CD4-positive, alpha-beta T cell treated with Interleukin-6 at 100 ng/mL for 8 hours (primary cell): ENCODE measurements at places on chromosomes 7 and 10.

DNA sequence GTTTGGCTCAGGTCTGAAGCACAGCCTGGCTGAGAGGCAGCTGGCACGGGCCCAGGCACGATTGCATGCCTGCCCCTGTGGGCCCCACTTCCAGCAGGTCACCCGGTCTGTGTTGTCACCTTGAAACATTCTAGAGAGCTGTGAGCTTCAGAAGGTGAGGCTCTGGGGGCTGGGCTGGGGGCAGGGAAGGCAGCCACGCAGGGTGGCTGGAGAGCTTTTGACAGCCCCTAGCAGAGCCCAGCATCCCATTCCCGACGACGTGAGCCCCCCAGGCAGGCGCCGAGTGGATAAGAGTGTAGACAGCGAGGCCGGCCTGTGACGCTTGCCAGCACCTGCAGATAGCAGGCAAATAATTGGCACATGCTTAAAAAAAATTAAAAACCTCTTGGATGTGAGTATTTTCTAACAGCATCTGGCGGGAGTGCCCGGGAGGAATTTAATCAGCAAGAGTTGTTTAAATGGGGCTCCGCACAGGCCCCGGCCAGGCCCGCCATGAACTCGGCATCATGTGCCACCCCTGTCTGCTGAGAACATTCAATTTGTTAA, 212.0 kb upstream of the TBX20 start:
- DNase-seq = no peak

- DNase-seq = no peak
Observed at GRCh38 chr7:158602905-158603772, 15.5 kb upstream of the PTPRN2 start.

DNA sequence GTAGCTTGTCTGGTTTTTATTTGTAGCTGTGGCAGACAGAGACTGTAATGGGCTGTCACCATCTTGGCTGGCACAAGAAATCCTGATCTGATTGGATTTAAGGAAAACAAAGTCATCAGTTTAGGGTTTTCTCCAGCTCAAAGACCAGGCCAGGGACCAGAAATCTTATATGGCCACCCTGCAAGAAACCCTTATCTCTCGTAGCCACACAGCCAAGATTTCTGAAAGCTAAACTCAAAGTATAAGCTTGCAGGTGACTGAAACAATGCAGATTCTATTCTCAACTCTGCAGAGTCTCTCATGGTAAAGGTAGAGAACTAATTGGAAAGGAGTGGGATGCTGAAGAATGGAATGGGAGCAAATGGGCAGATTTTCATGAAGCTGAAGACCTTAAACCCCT, 3.2 kb upstream of the ASB13 start:
- no peak for DNase-seq

- DNase-seq = no peak
Observed at GRCh38 chr10:27815261-27815660, 69.6 kb upstream of the MKX start.

- DNase-seq = no peak
Observed at GRCh38 chr7:110187877-110188554, 902.9 kb upstream of the LRRN3 start.

- DNase-seq = no peak
Observed at GRCh38 chr7:127817466-127817865, 165.5 kb downstream of the SND1 start.

GRCh38 chr7:136074843-136075242, 97.7 kb upstream of the MTPN start:
- no peak for DNase-seq

DNA sequence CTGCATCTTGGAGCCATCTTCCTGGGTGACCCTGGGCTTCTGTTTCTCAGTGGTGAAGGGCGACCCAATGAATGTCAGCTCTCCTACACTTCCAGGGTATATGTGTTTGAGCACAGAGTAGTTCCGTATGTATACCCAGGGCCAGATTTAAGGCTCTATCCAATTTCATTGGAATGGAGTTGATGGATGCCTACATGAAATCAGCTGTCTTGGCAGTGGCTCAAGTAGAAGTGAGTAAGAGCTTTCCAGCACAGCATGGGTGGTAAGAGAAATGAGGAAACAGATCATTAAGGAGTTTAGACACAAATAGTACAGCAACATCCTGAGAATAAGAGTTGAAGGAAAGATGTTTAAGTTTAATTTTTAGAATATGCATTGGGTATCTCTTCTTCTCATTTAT, 433.0 kb downstream of the PAXIP1 start:
- DNase-seq = no peak

GRCh38 chr10:113060201-113061053, 110.4 kb downstream of the TCF7L2 start:
- DNase-seq = no peak

DNA sequence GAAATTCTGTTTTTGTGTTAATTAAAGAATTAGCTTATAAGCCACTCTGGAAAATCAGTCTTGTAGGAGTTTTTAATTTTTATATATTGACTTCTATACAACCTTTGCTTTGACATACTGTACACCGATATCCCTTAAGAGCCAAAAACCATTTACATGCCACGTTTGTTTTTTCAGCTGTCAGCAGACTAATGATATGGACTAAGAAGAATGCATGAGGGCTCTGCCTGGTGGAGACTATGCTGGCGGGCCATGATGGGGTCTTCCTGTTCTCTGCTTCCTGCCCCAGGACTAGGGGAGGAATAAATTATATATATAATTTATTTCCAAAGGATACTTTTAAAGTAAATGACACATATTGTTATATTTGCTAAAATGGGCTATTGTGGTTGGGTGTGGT, 96.3 kb downstream of the CDK14 start:
- DNase-seq = no peak

- DNase-seq = no peak
Observed at GRCh38 chr7:104185346-104185745, 22.5 kb downstream of the ORC5 start.

GRCh38 chr7:116236020-116236630, 25.8 kb downstream of the TES start:
- peak; percentile 52 for DNase-seq

DNA sequence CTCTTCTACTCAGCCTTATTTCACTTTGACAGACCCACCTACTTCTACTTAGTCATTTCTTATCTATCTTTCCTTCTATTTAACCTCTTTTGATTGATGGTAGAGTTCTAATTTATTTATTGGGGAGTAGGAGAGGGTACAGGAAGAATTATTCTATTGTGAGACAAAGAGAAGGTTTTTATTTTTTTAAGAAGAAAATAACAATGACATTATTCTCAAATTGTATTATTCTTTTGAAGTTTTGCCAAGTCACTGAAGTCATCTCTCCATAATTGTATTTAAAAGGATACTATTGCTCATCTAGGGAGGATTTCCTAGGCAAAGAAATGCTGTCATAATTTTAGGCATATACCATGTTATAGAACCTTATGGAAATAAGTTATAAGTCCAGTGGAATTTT, 52.7 kb downstream of the ITGB8 start:
- no peak for DNase-seq

- DNase-seq = peak; percentile 73
Observed at GRCh38 chr10:67612577-67613537, 83.1 kb downstream of the CTNNA3 start.

DNA sequence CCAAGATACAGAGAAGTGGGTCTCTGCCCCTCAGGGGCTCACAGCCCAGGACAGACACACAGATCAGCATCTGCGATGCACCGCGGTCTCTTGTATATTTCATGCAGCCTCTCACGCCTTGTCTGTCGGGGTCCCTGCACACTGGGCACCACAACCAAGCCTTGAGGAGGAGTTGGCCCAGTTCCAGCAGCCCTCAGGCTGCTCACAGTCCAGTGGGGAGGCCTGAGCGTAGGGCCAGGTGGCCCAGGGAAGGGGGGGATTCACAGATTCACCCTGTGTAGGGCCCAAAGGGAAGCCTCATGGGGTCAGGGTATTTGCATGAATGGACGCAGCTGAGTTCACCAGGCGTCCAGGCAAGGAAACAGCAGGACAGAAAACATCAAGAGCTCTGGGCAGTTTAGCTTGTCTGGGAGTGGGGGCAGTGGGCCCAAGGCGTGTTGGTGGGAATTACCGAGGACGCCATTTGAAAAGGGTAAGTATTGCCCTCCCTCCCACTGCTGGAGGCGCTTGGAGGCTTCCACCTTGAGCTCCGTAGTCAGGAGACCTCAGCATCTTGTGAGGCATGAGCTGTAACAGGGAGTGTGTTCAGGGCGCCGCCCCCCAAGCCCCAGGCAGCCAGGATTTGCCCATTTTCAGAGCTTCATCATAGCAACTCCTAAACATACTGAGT, 129.1 kb upstream of the CHST15 start:
- no peak for DNase-seq

GRCh38 chr7:71682181-71682580, 550.2 kb downstream of the GALNT17 start:
- DNase-seq = no peak

GRCh38 chr7:116979430-116979829, 26.1 kb downstream of the ST7 start:
- DNase-seq = no peak

- no peak for DNase-seq
Observed at GRCh38 chr10:96470116-96470743, 43.5 kb downstream of the TLL2 start.

- peak; percentile 84 for DNase-seq
Observed at GRCh38 chr7:36723951-36724664, at the start of gene AOAH. Gene AOAH (minus strand): TSS chr7:36724494. CDS start chr7:36724148, 346 bp downstream.

GRCh38 chr7:121531175-121532070, 135.3 kb upstream of the FAM3C start:
- DNase-seq = no peak

DNA sequence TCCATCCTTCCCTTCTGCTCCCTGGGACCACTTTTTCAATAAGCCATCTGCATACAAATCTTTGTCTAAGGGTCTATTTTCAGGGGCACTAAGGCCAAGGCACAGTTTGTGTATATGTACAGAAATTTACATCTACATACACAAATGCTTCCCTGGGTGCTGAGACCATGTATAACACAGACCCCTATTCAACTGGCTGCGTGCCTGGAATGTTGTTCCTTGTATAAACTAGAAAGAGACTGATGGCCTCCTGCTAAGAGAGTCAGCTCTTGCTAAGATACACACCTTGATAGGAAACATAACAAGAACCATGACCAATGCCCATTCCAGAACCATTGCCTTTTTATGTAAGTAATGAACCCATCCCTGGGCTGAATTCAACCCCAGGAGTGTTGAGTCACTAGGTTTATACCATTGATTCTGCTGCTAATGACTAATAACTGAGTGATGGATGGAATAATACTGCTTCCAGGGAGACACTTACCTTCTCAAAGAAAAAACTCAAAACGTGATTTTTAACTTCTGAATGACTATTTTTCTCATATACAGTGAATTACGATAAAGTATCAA, 290.7 kb downstream of the FGFR2 start:
- DNase-seq = no peak

DNA sequence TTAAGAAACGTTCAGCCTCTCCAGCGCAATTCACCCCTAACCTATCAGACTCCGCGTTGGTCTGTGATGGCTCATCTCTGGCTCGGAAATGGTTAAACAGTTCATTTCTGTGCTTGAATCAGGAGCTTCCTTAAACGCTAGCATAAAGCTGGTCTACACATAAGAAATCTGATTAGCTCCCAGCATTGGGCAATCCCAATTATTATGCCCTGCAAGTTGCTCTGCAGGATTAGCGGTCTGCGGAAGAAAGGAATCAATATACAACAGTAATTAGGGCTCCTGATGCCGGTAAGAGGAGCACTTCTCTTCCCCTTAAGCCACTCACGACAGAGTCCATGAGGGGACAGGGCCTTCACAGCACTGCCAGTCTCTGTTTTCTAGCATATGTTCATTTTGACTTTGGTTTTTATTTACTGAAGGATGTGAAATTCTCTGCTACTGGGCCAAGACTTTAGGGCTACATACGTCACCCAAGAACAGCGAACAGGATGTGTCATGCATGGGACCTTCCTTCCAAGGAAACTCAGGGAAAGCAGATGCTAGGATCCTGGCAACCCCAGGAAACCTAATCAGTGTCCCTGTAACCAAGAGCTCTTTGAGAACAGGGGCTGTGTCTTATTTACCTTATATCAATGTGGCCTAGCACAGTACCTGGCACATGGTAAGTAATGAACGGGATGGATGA, 324.4 kb downstream of the KCNMA1 start:
- no peak for DNase-seq

- DNase-seq = no peak
Observed at GRCh38 chr10:126302826-126303665, 85.2 kb downstream of the ADAM12 start.

GRCh38 chr10:51877636-51878035, 178.2 kb upstream of the CSTF2T start:
- no peak for DNase-seq

DNA sequence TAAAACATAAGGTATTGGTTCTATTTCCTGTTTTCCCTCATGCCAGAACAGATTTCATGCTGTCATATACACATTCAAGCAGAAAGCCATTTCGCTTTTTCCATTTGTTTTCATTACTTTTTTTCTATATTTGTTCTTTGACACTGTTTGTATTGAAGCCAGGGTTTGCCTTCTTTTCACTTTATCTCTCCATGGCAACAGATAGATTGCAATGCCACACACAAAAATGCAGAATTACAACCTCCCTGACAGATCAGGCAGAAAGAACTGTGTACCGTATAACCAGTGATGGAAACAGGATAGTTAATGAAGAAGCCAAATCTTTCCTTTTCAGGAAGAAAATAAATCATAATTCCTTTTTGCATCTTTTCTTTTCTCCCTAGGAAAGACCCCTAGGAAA, 103.0 kb upstream of the PCGF5 start:
- DNase-seq = no peak

GRCh38 chr10:33233221-33233620, 101.2 kb downstream of the NRP1 start:
- no peak for DNase-seq

GRCh38 chr10:77603534-77603927, 34.1 kb downstream of the KCNMA1 start:
- no peak for DNase-seq

DNA sequence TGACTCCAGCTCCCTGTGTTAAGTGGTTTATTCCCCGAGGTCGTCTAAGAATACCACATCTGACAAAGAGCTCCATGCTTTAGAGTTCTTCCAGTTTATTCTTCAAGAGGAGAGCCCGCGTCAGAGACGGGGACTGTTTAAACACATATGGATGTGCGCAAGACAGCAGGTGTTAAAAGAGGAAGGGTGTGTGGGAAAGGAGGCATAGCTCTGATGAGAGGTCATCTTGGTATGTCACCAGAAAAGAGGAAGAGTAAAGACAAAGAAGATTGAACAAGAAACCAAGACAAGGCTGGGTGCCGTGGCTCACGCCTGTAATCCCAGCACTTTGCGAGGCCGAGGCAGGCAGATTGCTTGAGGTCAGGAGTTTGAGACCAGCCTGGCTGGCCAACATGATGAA, 258.7 kb downstream of the CCDC3 start:
- DNase-seq = no peak

- DNase-seq = no peak
Observed at GRCh38 chr10:101619983-101620382, 31.9 kb downstream of the DPCD start.

- no peak for DNase-seq
Observed at GRCh38 chr7:45325378-45325777, 167.8 kb downstream of the RAMP3 start.
